Activated T-cell treated with anti-CD3 and anti-CD28 coated beads, Interleukin-2, amount 50 U/mL, for 72 hours (primary cell): ENCODE measurements at places on chromosomes 7 and 10. TPM values are rescaled to one million over a fixed set of nuclear protein-coding genes. Genes with fewer than 3 reads are reported as not detected.

GRCh38 chr10:98285416-98285815 lies 17.4 kb upstream of the LOXL4 start:
- no peaks in the 10 kb centered on the region for H3K4me1 ChIP-seq
- H3K36me3 ChIP-seq = peaks cover 3% of the 10 kb centered on the region
- peaks cover 20% of the 10 kb centered on the region for H3K27me3 ChIP-seq
- H3K4me3 ChIP-seq = no peak overlapping the region
- H3K27ac ChIP-seq = no peak overlapping the region

DNA sequence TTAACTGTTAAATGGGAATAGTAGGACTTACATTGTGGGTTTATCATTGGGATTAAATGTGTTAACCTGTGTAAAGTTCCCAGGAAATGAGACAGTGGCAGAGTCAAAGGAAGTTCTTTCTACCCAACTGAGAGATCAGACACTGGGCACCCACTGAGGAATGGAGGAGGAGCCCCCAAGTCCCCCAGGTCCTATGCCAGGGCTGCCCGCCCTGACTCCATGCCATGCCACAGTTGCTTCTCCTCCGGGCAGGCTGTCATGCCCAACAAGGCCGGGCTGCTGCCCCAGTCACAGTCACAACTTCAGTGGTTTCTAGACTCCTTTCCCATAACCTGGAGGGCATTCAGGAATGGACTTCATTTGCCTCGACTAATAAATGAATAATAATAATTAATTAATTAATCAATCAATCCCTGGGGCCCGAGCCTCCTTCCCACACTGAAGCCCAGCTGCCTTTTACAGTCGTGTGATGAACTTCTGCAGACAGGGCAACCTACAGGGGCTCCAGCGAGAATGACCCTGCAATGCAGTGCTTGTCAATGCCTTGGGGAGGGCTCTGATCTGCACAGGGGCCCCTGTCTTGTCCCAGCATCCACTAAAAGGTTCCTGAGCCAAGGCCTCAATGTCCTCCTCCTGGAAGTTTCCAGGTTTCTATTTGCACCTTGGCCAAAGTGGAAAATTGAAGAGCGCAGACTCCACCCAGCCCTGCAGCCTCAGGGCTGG lies 32.4 kb downstream of the DRGX start:
- H3K4me3 ChIP-seq = no peak overlapping the region
- DNase-seq = no peak
- H3K27me3 ChIP-seq = peaks cover 20% of the 10 kb centered on the region
- no peak overlapping the region for H3K27ac ChIP-seq
- H3K4me1 ChIP-seq = no peaks in the 10 kb centered on the region

DNA sequence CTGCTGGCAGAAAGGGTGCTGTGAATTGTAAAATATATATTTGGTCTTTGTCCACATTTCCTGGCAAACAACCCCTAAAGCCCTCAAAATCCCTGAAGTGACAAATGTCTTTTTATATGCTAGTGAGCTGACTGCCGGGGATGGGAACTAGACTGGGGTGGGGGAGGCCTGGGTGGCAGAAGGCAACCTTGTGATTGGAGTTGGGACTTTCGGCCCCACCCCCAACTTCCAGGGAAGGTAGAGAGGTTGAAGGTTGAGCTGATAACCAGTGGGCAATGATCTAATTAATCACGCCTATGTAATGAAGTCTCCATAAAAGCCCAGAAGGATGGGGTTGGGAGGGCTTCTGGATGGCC lies 2.7 kb downstream of the EPHA1 start:
- H3K36me3 ChIP-seq = no peaks in the 10 kb centered on the region
- H3K27ac ChIP-seq = no peak overlapping the region
- DNase-seq = no peak
- no peaks in the 10 kb centered on the region for H3K27me3 ChIP-seq

- H3K36me3 ChIP-seq = no peaks in the 10 kb centered on the region
- no peak overlapping the region for H3K27ac ChIP-seq
- H3K4me1 ChIP-seq = no peaks in the 10 kb centered on the region
Observed at GRCh38 chr10:34575882-34576281, 239.2 kb downstream of the PARD3 start.

- H3K4me3 ChIP-seq = no peak overlapping the region
- no peak overlapping the region for H3K27ac ChIP-seq
- H3K4me1 ChIP-seq = no peaks in the 10 kb centered on the region
- H3K27me3 ChIP-seq = no peaks in the 10 kb centered on the region
- no peaks in the 10 kb centered on the region for H3K36me3 ChIP-seq
Observed at GRCh38 chr10:86692664-86693063, 24.4 kb downstream of the LDB3 start.

DNA sequence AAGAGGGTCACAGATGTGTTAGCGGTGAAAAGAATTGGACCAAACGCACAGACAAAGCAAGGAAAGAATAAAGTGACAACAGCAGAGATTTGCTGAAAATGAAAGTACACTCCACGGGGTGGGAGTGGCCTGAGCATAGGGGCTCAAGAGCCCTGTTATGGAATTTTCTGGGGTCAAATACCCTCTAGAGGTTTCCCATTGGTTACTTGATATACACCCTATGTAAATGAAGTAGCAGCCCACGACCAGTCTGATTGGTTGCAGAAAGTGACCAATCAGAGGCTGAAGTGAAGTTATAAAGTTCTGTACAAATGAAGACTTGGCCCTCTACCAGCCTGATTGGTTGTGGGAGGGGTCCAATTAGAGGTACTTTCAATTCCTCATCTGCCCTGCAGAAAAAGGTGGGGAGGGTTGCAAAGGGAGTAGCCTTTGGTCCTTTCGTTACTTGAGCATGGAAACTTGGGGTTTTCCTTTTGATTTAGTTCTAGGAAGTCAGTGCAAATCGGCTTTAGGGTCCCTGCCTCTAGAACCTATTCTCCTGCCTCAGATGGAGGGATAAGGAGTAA lies 125.6 kb upstream of the PRPS1L1 start:
- H3K27me3 ChIP-seq = peaks cover 17% of the 10 kb centered on the region
- H3K4me3 ChIP-seq = no peak overlapping the region
- no peaks in the 10 kb centered on the region for H3K36me3 ChIP-seq
- no peak for DNase-seq

- peak overlapping the region; percentile 81 for H3K27ac ChIP-seq
- DNase-seq = no peak
- H3K36me3 ChIP-seq = peaks cover 9% of the 10 kb centered on the region
- no peaks in the 10 kb centered on the region for H3K27me3 ChIP-seq
- peak overlapping the region; percentile 67 for H3K4me3 ChIP-seq
- H3K4me1 ChIP-seq = peaks cover 8% of the 10 kb centered on the region
Observed at GRCh38 chr7:26305090-26305868, 13.6 kb downstream of the SNX10 start.

DNA sequence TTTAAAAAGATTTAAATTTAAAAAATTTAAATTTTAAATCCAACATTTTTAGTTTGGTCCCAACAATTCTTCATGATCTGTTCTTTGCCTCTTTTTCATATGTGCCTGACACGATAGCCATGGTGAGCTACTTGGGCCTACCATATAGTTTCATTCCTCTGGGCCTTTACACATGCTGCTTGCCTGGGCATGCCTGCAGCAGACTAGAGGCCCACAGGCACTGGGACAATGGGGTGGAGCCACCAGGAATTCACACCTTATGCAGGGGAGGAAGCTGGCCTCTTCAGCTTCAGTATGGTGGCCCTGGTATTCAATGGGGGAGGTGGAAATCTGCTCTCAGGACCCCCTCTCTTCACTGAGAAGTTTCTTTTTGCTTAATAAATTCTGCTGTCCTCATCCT lies 37.8 kb upstream of the ZNF365 start:
- H3K27me3 ChIP-seq = no peaks in the 10 kb centered on the region
- DNase-seq = no peak
- H3K4me1 ChIP-seq = no peaks in the 10 kb centered on the region
- peaks cover 6% of the 10 kb centered on the region for H3K36me3 ChIP-seq

DNA sequence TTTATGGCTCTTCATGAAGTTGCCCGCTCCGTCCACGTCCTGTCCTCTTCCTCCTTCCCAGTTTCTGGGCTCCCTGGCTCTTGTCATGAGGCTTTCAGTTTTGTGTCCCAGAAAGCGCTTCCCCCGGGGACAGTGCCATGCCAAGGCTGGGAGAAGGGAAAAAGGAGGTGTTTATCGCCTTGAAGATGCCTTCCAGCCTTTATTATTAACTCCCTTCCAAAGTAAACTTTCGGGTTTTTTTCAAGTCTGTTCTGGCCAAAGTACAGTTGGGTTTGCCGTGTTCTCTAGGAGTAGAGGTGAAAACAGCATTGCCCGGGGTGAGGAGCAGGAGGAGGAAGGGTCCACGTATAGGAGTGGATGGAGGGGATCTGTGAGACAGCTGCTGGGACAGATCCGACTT lies 117.2 kb downstream of the CUX1 start:
- H3K4me1 ChIP-seq = peaks cover 9% of the 10 kb centered on the region
- H3K4me3 ChIP-seq = no peak overlapping the region
- DNase-seq = no peak
- peaks cover 2% of the 10 kb centered on the region for H3K36me3 ChIP-seq
- H3K27ac ChIP-seq = no peak overlapping the region

DNA sequence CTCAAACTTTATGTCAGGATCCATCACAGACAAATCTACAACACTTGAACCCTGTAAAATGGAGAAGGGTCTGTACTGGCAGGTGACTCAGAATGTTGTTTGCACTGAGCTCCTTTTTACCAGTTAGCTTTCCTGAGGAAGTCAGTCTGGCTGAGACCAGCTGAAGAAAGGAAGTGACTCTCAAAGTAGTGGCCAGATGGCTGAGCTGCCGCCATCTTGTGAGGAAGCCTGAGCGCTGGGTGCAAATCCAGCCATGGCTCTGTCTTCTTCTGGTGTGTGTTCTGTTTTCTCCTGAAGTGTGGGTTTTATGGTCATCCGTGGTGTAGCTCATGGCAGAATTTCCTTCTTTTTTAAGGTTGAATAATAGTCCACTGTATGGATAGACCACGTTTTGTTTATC lies 25.5 kb upstream of the ECHDC3 start:
- no peaks in the 10 kb centered on the region for H3K36me3 ChIP-seq
- H3K27ac ChIP-seq = no peak overlapping the region
- H3K4me1 ChIP-seq = peaks cover 35% of the 10 kb centered on the region
- no peak for DNase-seq
- H3K4me3 ChIP-seq = no peak overlapping the region

GRCh38 chr7:149010451-149010850 lies 17.9 kb downstream of the PDIA4 start:
- peaks cover 4% of the 10 kb centered on the region for H3K36me3 ChIP-seq
- H3K27ac ChIP-seq = no peak overlapping the region
- H3K4me1 ChIP-seq = peaks cover 8% of the 10 kb centered on the region

GRCh38 chr10:52979295-52979990 lies 206.9 kb upstream of the MBL2 start:
- no peak for DNase-seq
- no peaks in the 10 kb centered on the region for H3K36me3 ChIP-seq
- H3K27me3 ChIP-seq = no peaks in the 10 kb centered on the region
- H3K27ac ChIP-seq = no peak overlapping the region
- no peaks in the 10 kb centered on the region for H3K4me1 ChIP-seq

DNA sequence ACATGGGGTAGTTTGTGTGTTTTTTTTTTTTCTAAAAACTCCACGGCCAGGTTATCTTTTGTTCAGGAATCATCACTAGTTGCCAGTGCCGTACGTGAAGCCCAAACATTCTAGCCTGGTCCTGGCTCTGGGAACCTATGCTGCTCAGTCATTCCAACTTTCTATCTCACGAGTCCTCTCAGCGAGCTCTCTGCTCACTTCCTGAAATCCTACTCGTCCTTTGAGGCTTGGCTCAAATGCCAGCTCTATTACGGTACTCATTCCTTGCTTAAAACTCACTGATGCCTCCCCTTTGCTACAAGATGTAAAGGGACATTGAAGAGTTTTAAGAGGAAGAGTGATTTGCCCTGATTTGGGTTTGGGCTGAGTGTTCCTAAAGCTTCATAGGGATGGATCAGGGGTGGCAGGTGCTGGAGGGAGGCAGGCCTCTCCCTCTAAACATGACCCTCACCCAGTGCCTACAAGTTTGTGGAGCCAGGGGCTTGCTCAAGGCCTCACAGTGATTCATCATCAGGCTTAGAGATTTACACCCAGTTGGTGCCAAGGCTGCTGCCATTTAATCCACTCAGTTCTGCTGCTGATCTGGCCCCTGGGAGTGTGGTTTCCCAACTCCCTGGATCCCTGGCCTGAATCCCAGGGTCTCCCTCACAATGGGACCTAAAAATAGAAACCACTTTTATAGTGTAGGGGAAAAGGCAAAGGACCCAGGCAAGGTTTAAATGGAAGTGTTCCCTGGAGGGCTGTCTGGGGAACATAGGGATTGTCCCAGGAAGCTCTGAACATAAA lies 46.1 kb upstream of the R3HCC1L start:
- H3K4me1 ChIP-seq = no peaks in the 10 kb centered on the region
- no peaks in the 10 kb centered on the region for H3K36me3 ChIP-seq
- no peak overlapping the region for H3K4me3 ChIP-seq
- H3K27ac ChIP-seq = no peak overlapping the region
- peaks cover 25% of the 10 kb centered on the region for H3K27me3 ChIP-seq
- DNase-seq = no peak

DNA sequence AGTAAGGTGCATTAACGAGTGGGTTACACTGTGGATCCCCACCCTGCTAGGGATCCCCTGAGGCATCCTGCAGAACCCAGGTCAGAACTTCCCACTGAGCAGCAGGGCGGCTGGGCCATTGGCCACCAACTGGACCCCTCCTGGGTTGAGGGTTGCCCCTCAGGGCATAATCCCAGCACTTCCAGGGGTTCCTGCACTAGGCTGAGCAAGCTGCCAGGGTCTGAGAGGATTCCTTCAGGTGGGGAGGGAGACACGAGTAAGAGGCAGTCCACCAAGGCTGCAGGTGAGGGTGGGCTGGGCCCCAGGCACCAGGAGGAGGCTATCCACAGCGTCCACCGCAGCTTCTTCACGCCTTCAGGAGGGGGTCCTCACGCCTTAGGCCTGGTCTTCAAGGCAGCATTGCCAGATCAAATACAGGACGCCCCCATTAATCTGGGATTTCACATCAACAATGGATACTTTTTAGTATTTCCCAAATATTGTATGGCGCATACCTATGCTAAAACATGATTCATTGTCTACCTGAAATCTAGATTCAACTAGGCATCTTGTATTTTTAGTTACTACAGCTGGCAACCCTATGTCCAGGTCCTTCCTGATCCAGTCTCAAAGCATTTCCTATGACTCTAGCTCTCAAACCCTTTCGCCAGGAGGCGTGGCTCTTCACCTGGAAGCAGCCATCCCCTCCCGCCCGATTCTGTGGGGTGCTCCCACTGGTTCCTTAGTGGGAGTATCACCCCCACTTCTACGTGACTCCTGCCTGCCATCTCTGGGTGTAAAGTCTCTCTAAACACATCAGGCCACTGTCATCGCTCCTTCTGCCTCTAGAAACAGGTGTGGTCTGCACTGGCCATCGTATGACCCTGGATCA lies 4.1 kb downstream of the PRKAG2 start:
- no peak overlapping the region for H3K27ac ChIP-seq
- H3K27me3 ChIP-seq = no peaks in the 10 kb centered on the region
- H3K4me3 ChIP-seq = no peak overlapping the region
- no peak for DNase-seq

- no peaks in the 10 kb centered on the region for H3K36me3 ChIP-seq
- H3K4me3 ChIP-seq = no peak overlapping the region
- H3K27me3 ChIP-seq = peaks cover 72% of the 10 kb centered on the region
- peak; percentile 80 for DNase-seq
Observed at GRCh38 chr10:2927958-2928840, 139.1 kb upstream of the PFKP start.

GRCh38 chr7:90843472-90843871 lies 247.4 kb downstream of the CDK14 start:
- H3K4me3 ChIP-seq = no peak overlapping the region
- no peaks in the 10 kb centered on the region for H3K36me3 ChIP-seq
- no peaks in the 10 kb centered on the region for H3K4me1 ChIP-seq
- no peaks in the 10 kb centered on the region for H3K27me3 ChIP-seq

- peaks cover 35% of the 10 kb centered on the region for H3K4me1 ChIP-seq
- H3K27me3 ChIP-seq = peaks cover 71% of the 10 kb centered on the region
- DNase-seq = no peak
- no peak overlapping the region for H3K27ac ChIP-seq
Observed at GRCh38 chr10:75407224-75407712, 5.7 kb upstream of the ZNF503 start.

Gene ANKRD30A
- not detected for total RNA-seq

Gene ASIC3
- total RNA-seq = 14.4 TPM

Gene CRYGN
- 0.53 TPM for total RNA-seq

Gene SEC61G
- total RNA-seq = 123 TPM

Gene HOXA2
- total RNA-seq = not detected

Gene SLC18A3
- total RNA-seq = not detected
